ENCODE measurements at places on chromosomes 4 and X.

DNA sequence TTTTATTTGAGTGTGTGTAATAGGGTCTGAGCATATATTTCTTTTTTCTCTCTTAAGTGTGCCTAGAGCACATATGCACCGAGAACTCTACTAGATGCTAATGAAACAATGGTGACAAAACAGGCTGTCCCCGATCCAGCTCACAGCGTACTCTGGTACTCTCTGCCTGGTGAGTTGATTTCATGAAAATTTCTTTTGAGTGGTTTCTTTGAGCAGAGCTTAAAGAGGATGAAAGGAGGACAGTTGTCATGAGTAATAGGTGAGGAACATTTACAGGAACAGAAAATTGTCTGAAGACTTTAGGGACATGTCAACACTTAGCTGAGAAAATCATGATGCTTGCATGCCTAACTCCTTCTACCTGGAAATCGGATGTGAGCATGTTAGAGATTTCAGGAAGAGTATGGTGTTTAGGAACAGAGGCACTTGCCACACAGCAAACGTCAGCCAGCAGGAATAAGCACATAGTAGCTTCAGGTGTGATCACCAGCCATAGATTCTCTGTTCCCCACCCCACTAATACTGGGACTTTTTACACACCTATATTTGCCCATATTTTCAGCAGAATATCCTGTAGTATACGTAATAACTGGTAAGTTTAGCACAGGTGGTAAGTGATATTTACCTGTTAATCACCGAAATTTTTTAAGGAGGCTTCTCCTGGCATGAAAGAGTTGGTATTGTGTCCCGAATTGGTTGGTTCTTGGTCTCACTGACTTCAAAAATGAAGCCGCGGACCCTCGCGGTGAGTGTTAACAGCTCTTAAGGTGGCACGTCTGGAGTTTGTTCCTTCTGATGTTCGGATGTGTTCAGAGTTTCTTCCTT, 111.1 kb downstream of the ZNF330 start:
- peaks cover 45% of the 10 kb centered on the region for H3K4me1 ChIP-seq
- no peaks in the 10 kb centered on the region for H3K36me3 ChIP-seq
- H3K27ac ChIP-seq = no peak overlapping the region
- DNase-seq = no peak

DNA sequence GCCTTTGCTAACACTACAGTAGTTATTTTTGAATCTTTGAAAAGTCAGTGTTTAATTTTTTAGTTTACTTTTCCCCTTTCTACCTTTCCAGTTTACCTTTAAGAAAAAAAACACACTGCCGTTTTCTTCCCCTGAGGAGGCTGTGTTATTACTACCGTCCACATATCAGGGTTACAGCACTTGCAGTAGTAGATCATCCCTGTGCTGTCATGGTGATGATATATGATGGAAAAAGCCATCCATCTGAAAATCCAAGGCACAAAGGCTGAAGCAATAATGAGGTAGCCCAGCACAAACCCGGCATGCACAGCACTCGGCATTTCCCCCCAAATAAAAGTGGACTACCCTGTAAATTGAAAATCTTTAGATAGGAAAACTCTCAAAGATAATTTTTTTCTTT, 258.7 kb downstream of the CXXC4 start:
- no peaks in the 10 kb centered on the region for H3K4me1 ChIP-seq
- H3K27ac ChIP-seq = no peak overlapping the region
- H3K4me3 ChIP-seq = no peak overlapping the region
- H3K36me3 ChIP-seq = no peaks in the 10 kb centered on the region

DNA sequence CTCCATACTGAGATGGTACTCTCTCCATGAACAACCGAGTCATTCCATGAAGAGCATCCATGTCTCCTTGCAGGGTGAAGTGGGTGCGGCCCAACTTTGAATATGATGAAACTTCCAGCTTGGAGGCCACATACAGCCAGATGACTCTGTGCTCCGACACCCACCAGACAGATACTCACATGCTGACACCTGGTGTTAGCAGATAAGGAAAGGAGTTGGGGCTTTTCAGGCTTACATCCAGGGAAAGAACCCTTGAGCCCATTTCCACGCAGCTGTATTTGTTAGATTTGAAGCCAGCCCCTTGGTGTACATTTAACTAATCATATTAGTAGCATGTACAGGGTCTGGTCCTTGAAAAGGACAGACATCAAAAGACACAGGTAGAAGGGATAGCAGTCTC, 62.1 kb upstream of the PRRG3 start:
- no peaks in the 10 kb centered on the region for H3K4me1 ChIP-seq
- H3K4me3 ChIP-seq = no peak overlapping the region
- H3K36me3 ChIP-seq = no peaks in the 10 kb centered on the region
- no peaks in the 10 kb centered on the region for H3K27me3 ChIP-seq

DNA sequence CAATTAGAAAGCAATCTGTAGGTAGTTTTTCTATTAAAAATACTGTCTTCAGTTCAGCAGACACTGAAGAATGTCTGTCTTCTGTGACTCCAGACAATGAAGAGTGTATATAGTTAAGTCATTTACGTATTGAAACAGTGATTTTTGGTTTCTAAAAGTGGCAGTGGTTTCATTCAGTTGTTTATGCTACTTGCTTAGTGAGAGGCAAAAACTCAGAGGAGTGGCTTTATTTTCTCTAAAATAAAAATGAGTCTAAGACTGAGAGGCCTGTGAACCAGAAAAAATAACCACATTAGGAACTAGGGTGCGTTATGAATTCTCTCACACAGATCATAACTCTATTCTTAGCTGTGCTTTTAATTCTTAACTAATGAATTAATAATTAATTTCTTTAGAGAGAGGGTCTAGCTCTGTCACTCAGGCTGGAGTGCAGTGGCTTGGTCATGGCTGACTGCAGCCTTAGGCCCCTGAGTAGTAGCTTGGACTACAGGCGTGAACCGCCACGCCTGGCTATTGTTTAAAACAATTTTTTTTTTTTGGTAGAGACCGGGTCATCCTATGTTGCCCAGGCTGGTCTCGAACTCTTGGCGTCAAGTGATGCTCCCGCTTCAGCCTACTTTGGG, 31.4 kb downstream of the FREM3 start:
- H3K27me3 ChIP-seq = no peaks in the 10 kb centered on the region
- H3K36me3 ChIP-seq = 0 out of 2 replicates have a peak, but pooled peaks cover under 1% of the 10 kb centered on the region
- DNase-seq = no peak
- H3K27ac ChIP-seq = no peak overlapping the region

DNA sequence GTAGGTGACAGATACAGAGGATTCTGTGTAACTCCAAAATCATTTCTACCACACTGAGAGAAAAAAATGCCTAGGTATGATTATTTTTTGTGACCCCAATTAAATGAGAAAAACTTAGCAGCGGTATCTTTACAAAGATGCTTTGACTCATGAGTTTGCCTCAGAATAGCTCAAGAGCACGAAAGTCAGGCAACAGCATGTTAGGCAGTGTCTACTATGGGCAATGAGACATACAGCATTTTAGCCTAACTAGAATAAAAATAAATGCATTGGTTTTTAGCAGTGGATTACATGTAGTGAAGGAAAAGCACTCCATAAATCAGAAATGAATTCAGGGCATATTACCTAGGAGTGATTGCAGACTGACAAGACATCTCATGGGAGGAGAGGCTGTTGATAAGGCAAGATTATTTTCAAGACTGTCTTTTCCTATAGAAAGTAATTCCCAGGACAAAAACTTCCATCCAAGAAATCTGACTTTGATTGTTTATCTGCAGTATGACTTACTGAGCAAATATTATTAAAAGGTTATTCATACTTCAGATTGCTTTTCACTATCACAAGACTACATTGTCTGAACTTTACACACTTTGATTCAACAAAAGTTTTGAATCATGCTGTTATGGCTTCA, 3.6 kb downstream of the ANXA10 start:
- no peak overlapping the region for H3K4me3 ChIP-seq
- no peak for DNase-seq
- H3K4me1 ChIP-seq = peaks cover 55% of the 10 kb centered on the region
- H3K27me3 ChIP-seq = no peaks in the 10 kb centered on the region

DNA sequence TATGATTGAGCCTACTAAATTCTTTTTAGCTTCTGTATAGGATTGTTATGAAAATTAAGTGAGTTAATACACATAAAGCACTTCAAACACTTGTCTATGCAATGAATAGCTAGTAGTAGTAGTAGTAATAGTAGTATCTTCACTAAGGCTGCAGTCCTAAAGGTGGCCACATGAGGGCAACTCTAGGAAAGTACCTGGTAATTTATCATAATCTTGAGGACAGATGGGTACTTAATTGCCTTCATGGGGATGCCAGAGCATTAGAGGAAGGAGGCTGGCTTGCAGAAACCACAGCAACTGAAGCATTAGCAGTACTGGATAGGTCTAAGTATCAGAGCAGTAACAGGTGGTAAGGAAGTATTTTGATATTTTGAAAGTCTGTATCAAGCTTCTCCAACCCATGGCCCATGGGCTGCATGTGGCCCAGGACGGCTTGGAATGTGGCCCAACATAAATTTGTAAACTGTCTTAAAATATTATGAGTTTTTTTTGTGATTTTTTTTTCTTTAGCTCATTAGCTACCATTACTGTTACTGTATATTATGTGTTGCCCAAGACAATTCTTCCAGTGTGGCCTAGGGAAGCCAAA, 17.3 kb downstream of the NIPAL1 start:
- no peaks in the 10 kb centered on the region for H3K27me3 ChIP-seq
- H3K4me1 ChIP-seq = peaks cover 6% of the 10 kb centered on the region
- no peaks in the 10 kb centered on the region for H3K36me3 ChIP-seq
- peak; percentile 15 for DNase-seq

DNA sequence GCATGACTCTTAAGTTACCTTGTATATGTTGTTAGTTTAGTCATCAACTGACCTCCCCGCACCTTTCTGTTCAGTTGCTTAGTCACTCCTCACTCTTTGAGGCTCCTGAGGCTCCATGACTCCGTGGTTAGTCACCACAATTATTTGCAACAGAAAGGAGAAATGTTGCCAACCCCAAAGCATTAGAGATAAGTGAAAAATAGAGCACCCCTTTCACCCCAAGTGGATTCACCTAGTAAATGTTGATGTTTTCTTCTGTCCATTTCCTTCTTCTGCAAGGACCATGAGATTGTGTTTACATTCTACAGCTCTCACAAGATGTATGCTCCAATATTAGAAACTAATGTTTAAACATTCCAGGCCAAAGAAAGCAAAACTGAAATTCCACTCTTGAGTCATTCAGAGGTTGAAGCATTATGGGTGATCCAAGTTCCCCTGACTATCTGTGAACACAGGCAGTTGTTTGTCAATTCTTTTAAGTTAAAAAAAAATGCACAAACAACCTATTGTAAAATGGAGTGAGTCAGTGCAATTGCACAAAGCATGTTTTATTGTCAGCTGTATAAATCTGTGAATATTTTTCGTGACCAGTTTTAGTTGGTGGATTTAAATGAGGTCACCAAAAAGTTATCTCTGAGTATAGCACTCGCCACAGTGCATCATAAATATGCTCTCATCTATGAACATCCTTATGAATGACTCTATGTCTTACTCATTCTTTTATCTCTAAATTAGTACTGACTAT, 552.4 kb upstream of the MAGEB2 start:
- no peaks in the 10 kb centered on the region for H3K27me3 ChIP-seq
- peak overlapping the region; percentile 95 for H3K27ac ChIP-seq
- peak; percentile 92 for DNase-seq
- H3K36me3 ChIP-seq = peaks cover 5% of the 10 kb centered on the region

GRCh38 chr4:15851969-15852368, 73.8 kb downstream of the CD38 start:
- no peaks in the 10 kb centered on the region for H3K36me3 ChIP-seq
- DNase-seq = no peak
- H3K4me3 ChIP-seq = no peak overlapping the region
- no peaks in the 10 kb centered on the region for H3K4me1 ChIP-seq

- no peaks in the 10 kb centered on the region for H3K4me1 ChIP-seq
- H3K4me3 ChIP-seq = no peak overlapping the region
- DNase-seq = no peak
- H3K36me3 ChIP-seq = no peaks in the 10 kb centered on the region
- H3K27me3 ChIP-seq = no peaks in the 10 kb centered on the region
- H3K27ac ChIP-seq = no peak overlapping the region
Observed at GRCh38 chr4:130675266-130675665, 1579.3 kb downstream of the C4orf33 start.

DNA sequence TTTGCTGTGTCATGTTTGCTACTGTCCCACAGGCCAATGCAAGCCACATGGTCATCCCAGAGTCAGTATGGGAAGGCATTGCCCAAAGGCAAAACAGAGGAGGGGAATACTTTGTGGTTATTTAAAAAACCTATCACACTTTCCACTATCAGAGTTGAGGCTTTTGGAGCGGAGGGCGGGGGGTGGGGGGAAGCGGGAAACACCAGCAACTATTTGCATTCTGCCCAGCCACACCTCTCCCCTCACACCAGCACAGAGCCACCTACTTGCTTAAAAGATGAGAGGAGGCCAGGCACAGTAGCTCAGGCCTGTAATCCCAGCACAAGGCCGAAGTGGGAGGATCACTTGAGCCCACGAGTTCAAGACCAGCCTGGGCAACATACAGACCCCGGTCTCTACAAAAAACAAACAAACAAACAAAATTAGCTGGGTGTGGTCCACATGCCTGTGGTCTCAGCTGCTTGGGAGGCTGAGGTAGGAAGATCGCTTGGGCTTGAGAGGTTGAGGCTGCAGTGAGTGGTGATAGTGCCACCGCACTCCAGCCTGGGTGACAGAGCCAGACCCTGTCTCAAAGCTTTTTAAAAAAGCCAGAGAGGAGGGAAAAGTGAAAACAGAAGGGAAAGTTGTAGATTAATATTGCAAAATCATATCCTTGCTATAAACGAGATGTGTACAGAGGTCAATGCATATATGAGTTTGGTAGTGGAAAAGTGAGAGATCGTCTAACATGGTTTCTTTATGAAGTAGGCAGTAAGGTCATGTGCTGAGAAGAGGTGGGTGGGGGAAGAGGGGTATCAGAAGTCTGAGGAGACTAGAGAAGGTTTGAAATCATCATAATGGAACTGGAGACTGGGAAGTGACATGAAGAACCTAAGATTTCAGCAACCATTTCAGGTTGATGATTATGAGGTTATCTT, 1.9 kb upstream of the CHST7 start:
- H3K4me1 ChIP-seq = peaks cover 14% of the 10 kb centered on the region
- H3K36me3 ChIP-seq = no peaks in the 10 kb centered on the region
- no peak overlapping the region for H3K4me3 ChIP-seq
- H3K27me3 ChIP-seq = no peaks in the 10 kb centered on the region
- no peak overlapping the region for H3K27ac ChIP-seq

GRCh38 chrX:139554376-139554775, 23.8 kb downstream of the F9 start:
- no peaks in the 10 kb centered on the region for H3K36me3 ChIP-seq
- no peak for DNase-seq
- peaks cover 7% of the 10 kb centered on the region for H3K27me3 ChIP-seq
- H3K4me3 ChIP-seq = no peak overlapping the region
- H3K4me1 ChIP-seq = no peaks in the 10 kb centered on the region

- no peaks in the 10 kb centered on the region for H3K4me1 ChIP-seq
- H3K27me3 ChIP-seq = peaks cover 2% of the 10 kb centered on the region
- H3K36me3 ChIP-seq = no peaks in the 10 kb centered on the region
- no peak for DNase-seq
- no peak overlapping the region for H3K4me3 ChIP-seq
Observed at GRCh38 chr4:120037411-120037810, 29.2 kb downstream of the MAD2L1 start.

Data from HFFc6 (cell line).